ENCODE measurements at places on chromosomes 13 and 19.

DNA sequence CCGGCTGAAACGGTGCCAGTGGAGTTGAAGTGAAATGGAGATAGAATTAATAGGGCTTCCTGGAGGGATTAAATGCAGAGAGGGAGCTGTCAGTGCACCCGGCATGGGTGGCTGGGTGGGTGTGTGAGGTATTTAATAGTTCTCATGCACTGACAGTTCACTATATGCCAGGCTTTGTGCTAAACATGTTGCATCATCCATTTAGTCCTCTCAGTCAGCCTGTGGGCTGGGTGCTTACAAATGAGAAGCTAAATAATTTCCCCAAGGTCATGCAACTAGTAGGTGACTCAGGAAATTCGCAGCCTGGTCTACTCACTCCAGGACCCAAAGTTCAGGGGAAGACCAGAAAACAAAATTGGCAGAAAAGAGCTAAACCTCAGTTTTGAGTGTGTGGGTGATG lies 63.5 kb upstream of the SPATA13 start:
- no peak for DNase-seq

DNA sequence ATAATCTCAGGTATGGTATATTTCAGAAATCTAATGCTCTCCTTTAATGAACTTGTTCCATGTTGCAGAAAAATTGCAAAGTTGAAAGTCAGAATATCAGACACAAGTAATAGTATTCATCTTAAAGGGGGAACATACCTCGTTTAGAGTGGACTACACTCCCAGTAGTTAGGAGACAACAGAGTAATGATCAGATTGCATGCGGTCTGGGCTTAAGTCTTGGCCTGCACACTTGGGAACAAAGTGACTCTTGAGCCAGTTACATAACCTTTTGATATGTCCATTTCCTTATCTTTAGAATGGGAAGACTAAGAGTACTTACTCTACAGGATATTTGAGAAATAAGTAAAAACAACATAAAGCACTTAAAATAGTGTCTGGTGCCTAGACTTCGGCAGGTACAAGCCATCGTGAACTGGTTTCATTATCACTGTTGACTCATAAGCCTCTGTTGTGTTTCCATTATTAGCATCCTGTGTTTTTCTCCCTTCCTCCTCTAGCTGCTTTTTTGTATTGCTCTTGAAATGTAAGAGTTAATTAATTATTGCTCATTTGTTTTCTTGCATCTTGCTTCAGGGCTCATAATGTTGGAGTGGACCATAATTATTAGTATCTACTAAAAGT lies 53.0 kb downstream of the DPY19L3 start:
- no peak for DNase-seq

- DNase-seq, result no peak
Observed at GRCh38 chr19:42277821-42278451, 8.9 kb downstream of the CIC start.

GRCh38 chr19:2461751-2462634 lies 5.2 kb upstream of the LMNB2 start:
- peak; percentile 54 for DNase-seq

DNA sequence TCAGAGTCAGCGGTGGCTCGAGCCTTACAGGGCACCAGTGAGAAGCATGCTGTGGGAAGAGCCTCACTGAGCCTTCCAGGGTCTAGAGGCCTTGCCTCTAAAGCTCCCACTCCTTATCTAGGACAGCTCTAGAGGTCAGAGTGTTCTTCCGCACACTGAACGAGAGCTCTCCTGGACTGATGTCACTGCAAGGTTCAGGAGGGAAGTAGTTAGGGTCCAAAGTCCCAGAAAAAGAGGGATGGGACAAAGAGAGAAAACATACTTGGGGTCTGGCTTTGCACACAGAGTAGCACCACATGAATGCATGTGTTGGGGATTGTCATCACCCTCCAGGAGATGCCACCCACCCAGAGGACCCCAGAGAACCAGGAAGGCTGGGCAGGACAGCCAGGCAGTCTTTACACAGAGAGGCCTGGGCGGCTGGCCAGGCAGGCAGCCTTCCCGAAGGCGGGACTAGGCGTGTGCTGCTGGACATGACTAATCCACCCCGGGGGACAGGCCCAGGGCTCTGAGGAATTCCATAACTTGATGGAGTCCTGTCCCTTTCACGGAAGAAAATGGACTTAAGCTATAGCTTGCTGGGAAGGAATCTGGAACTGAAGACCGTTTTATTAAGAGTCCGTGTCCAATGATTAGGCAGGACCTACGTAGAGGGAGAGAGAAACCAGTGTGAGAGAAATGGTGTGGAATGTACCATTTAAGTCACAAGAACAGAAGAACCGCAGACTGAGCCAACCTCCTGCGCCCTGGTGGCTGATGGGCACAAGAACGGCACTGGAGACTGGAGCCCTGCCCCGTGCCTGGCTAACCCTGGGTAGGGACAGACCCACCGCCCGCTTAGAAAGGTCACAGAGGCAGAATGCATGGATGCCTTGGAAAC lies 16.6 kb upstream of the EPHX3 start:
- peak; percentile 74 for DNase-seq

DNA sequence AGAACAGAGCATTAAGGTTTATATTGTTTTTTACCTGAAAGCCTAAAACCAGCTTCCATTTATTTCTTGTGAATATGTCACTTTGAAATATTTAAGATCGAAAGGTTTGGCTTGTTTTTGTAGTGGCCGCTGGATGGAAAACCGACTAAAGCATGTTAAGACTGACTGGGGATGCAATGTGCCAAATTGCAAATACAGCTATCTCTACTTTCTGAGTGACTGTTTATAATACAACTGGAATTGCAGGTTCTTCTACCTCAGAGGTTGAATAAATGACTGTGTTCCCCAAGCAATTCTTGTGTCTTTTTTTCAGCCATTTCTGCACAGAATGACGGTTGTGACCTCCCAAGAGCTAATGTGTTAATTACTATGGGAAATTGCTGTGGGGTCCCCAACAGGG lies 50.0 kb upstream of the TMTC4 start:
- no peak for DNase-seq

DNA sequence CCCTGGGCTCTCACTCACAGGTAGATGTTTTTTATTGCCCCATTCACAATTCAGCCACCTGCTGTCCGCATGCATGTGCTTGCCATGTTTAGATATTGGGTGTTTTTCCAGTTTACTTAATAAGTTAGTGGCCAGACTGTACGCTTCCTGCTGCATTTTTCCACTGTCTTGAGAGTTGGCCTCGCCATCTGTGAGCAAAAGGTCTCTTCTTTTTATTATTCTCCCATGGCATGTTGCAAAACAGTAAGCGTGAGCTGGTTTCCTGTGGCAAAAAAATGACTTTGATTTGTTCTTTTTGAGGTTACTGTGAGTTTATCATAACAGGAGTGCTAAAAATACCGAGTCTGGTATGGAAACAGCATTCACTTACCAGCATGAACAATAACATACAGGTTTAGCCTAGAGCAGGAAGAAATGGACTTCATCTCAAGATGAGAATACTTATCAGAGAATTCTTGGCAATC lies 46.0 kb downstream of the SAE1 start:
- no peak for DNase-seq

- DNase-seq, result no peak
Observed at GRCh38 chr13:106513025-106513983, 22.2 kb downstream of the EFNB2 start.

DNA sequence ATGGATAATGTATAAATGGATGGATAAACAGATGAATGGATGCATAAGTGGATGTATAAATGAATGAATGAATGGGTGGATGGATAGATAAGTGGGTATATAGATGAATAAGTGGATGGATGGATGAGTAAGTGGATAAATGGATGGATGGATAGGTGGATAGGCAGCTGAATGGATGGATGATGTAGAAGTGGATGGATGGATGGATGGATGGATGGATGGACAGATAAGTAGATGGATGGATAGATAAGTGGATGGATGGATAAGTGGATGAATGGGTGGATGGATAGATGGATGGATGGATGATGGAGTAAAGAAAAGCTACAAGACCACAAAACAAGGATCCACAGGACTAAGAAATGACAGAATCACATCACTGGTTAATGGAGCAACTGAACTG lies 9.0 kb upstream of the COMP start:
- no peak for DNase-seq

GRCh38 chr19:54893406-54893805 lies 12.5 kb upstream of the NCR1 start:
- DNase-seq, result no peak

- DNase-seq, result no peak
Observed at GRCh38 chr13:110300090-110300815, 6.7 kb downstream of the COL4A1 start.

- DNase-seq, result peak; percentile 52
Observed at GRCh38 chr19:2302319-2303210, 5.4 kb downstream of the LINGO3 start.

DNA sequence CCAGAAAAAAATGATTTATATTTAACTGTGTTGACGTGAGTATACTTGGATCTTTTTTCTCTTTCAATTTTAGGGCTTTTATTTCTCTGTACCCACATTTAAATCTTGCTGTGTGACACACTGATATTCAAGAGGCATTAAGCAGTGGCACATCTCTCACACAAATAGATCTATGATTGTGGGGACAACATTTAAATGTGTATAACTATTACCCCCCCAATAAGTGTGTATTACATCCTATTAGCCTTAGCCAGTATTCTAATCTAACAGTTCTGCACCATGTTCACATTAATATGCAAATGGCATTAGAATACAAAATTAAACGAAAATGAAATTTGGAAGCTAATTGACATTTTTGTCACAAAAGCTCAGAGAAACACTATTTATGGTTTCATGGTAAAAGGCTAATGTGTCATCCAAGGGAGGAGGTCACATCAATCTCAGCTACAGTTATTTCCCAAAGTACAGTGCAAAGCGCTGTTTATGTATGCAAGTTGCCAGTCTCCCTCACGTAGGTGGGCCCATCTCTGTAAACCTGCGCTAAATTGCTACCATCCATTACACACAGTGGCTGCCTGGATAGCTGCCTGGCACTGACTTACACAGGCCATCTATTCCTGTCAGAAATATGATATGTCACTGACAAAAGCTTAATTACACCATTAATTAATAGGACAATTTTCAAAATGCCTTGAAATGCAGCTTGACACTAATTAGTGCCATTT lies 984.7 kb upstream of the PCDH9 start:
- DNase-seq, result no peak

DNA sequence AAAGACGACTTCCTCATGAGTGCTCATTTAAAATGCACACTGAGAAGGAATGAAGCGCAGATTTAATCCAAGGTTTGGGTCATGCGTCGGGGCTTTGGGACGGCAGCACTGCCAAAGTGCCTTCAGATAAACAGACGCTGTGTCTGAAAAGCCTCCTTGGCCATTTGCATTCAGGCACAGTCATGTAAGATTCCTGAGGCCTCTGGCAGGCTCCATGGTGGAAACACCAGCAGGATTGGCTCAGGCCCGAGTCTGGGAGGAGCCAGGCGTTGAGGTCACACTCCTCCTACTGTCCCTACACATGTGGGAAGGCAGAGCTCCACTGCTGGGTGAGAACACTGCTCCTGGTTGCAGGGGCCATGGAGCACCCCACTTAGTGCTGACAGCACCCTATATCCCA lies 113.3 kb upstream of the KL start:
- peak; percentile 34 for DNase-seq

DNA sequence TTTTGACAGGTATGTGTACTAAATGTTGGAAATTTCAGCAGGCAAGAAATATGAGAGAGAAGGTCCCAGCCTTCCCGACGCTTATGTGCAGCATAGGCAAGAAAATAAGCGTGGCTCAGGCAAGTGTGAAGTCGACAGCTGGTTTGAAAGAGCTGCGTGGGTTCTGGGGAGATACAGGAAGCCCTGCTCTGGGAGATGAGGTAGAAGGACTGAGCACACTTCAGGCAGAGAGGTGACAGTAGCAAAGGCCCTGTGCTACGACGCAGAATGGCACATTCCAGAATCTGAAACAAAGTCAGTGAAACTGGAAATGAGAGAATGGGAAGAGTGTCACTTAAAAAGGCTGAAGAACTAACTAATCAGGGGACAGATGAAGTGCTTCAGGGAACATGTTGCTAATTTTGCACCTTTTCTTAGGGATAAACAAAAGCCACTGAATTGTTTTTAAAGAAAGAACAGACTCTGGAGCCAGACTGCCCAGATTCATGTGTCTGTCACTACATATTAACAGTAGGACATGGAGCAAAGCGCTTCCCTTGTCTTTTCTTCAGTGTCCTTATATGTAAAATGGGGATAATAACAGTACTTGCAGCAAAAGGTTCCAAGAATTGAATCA lies 160.1 kb downstream of the SPRY2 start:
- DNase-seq, result no peak

- no peak for DNase-seq
Observed at GRCh38 chr19:12865746-12866415, 15.4 kb downstream of the DNASE2 start.

DNA sequence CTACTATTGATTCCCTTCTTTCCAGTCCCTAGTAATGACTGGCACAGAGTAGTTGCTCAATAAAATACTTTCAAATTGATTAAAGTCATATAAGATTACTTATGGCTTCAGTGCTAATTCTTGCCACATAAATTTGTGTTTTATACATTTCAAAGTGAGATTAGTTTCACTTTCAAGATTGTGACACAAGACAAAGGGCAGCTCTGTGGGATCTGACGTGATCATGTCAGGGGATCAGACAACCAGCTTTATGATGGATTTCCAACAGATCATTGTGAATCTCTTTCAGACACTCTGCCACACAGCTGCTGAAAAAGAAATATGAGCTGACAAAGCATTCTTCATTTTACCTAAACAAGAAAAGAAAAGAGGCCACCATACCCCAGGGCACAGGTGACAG lies 73.4 kb upstream of the POMP start:
- no peak for DNase-seq

DNA sequence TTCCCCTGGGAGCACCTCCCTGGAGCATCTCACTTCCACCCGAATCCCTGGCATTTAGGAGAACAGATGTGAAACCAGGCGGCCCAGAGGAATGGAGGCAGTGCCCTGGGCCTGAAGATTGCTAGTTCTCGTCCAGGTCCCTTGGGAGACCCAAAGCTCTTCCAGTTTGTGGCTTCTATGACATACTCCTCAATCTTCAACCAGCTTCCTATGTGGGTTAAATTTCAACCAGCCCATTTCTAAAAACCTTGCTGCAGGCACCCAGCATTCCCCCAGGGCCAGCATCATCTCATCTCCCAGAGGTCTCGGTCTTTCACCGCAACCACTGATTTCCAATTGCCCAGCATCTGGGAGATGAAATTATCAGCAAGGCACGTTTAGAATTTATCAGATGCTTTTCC lies 46.0 kb upstream of the STK24 start:
- DNase-seq, result no peak

GRCh38 chr13:30615866-30616541 lies 1.7 kb upstream of the USPL1 start:
- no peak for DNase-seq

GRCh38 chr13:101390461-101390860 lies 25.8 kb downstream of the NALCN start:
- DNase-seq, result no peak

GRCh38 chr13:27619093-27619727 lies 1.1 kb downstream of the LNX2 start:
- DNase-seq, result no peak

GRCh38 chr19:51980116-51980736 lies 6.4 kb downstream of the ZNF350 start:
- no peak for DNase-seq

DNA sequence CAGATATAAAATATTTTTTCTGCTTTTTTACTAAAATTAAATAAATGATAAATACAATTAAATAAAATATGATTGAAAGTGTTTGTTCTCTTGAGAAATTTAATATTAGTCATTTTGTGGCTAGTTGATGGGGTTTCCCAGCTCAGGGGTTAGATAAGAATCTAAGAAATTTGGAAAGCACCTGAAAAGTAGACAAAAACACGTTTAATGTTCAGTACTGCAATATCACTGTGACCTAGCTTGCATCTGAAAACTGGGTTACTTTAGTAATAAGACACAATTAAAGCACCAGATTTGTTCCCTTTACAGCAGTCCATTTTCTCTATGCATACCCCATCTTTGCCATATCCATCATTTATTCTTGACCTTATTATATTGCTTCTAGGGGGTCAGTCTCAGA lies 1454.8 kb upstream of the SPRY2 start:
- no peak for DNase-seq

Data from transverse colon (tissue), 4 donors.